CD8-positive, alpha-beta memory T cell (primary cell): ENCODE measurements at places on chromosomes 4 and X. TPM values are rescaled to one million over a fixed set of nuclear protein-coding genes. Genes with fewer than 3 reads are reported as not detected.

RTL9 gene
- total RNA-seq, result not detected

ZIC3 gene
- not detected for total RNA-seq

BST1 gene
- total RNA-seq, result 0.48 TPM

ODAPH gene
- not detected for total RNA-seq

SOX3 gene
- not detected for total RNA-seq

KIF4A gene
- 16.5 TPM for total RNA-seq

SOD3 gene
- total RNA-seq, result not detected

TRPC5OS gene
- total RNA-seq, result not detected

FSTL5 gene
- not detected for total RNA-seq

CACNA1F gene
- total RNA-seq, result 0.24 TPM

SMIM43 gene
- 0.47 TPM for total RNA-seq

- no peaks in the 10 kb centered on the region for H3K4me1 ChIP-seq
- DNase-seq, result no peak
- no peaks in the 10 kb centered on the region for H3K27me3 ChIP-seq
- no peak overlapping the region for H3K4me3 ChIP-seq
- no peak overlapping the region for H3K27ac ChIP-seq
Measured at GRCh38 chr4:52877694-52878093, 15.6 kb downstream of the RASL11B start.

DNA sequence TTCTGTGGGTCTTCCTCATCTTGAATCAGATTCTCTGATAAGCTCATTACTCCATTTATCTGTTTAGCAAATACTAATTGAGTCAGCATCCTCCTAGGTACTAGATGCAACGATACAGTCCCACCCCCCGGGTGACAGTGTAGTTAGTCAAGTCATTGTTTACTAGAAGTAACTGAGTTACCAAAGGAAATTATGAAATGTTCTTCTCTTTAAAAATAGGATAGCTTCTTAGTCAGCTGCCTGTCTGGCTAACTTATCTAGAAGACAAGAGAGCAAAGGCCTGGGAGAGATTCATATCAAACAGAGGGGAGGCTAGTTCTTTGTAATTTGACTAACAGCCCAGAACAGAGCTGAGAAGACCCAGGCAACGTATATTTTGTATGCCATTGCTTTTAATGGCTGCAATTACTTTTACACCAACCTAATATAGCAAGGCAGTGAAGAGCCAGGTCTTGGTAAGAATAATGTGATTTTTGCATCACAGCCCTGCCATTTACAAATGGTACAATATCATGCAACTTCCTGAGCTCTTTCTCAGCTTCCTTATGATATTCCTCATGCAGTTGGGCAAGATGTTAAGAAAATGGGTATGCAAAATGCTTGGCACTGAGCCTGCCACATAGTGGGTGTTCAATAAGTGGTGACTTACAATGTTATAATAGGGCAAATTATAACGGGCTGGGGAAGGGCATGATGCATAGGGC is 149.9 kb downstream of the CHIC2 start:
- H3K27me3 ChIP-seq, result no peaks in the 10 kb centered on the region
- DNase-seq, result no peak
- H3K4me3 ChIP-seq, result no peak overlapping the region
- H3K4me1 ChIP-seq, result no peaks in the 10 kb centered on the region
- no peak overlapping the region for H3K27ac ChIP-seq
- H3K36me3 ChIP-seq, result no peaks in the 10 kb centered on the region

DNA sequence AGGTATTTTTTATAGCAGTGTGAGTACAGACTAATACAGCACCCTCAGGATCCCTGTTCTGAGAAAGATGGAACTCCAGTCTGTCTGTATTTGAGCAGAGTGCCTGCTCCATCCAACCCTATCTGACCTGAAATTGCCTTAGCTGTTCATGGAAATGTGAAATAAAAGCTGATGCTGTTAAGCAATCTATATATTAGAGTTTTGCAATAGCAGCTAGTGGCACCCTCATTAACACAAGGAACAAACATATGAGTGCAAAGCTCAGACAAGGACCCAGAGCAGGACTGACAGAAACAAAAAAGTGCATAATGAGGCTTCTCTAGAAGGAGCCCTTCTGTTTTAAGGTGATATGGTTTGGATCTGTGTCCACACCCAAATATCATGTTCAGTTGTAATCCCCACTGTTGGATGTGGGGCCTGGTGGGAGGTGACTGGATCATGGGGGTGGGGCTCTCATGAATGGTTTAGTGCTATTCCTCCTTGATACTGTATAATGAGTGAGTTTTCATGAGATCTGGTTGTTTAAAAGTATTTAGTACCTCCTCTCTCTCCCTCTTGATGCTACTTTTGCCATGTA is 272.9 kb upstream of the KLF3 start:
- no peak overlapping the region for H3K4me3 ChIP-seq
- peaks cover 1% of the 10 kb centered on the region for H3K4me1 ChIP-seq
- no peaks in the 10 kb centered on the region for H3K36me3 ChIP-seq
- no peak overlapping the region for H3K27ac ChIP-seq
- DNase-seq, result no peak

DNA sequence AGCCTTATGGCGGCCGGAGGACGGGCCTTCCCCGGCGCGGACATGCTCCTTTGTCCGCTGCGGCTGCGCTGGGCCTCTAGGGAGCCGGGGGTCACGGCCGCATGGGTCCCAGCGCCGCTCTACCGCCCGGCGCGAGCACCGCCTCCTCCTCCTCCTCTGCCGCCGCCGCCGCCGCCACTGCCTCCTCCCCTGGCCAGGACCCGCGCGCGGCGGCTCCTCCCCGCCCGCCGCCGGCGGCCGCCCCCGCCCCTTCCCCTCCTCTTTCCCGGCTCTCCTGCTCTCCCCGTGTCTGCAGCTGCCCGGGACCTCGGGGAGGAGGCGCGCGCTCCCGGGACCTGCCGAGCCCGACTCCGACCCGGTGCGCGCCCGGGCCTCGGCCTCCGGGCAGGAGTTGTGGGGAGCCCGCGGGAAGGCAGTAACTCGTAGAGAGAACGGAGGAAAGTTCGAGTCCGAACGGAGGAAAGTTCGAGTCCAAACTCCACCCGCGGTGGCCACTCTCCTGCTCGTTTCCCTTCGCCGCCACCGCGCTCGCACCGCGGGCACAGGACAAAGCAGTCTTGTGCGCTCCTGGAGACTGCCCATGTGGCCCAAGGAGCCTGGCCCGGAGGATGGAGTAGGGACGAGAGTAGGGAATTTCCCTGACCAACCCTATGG is at the start of gene ADGRA3:
TSS of gene ADGRA3 (minus strand) at position 179 of the 654 bp plus-strand sequence. CDS start 282 bp downstream, outside the sequence.
- no peaks in the 10 kb centered on the region for H3K36me3 ChIP-seq
- no peak within 1 kb of the TSS for H3K27ac ChIP-seq
- H3K4me1 ChIP-seq, result peaks cover 3% of the 10 kb centered on the region
- peak within 1 kb of the TSS; percentile 60 for H3K4me3 ChIP-seq
- H3K27me3 ChIP-seq, result no peaks in the 10 kb centered on the region

GRCh38 chr4:17939054-17939453 is 82.5 kb downstream of the LCORL start:
- no peaks in the 10 kb centered on the region for H3K36me3 ChIP-seq
- no peak overlapping the region for H3K4me3 ChIP-seq
- no peaks in the 10 kb centered on the region for H3K27me3 ChIP-seq
- H3K27ac ChIP-seq, result no peak overlapping the region

DNA sequence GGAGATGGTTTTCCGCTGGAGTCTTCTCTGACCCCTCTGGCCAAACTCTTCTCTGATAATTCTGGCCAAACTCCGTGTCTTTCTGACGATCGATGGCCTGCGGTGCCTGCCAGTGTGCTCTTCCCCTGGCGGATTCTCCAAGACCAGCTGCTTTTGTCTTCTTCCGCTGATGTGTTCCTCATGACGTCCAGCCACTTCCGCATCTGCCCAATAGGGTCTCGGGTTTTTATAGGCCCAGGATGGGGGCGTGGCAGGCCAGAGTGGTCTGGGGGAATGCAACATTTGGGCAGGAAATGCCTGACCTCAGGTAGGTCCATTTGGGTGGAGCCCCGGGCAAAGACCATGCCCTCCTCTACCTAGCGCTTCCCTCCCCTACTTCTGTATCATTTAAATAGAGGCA is 1542.1 kb downstream of the STIM2 start:
- H3K36me3 ChIP-seq, result no peaks in the 10 kb centered on the region
- no peaks in the 10 kb centered on the region for H3K27me3 ChIP-seq
- no peak overlapping the region for H3K27ac ChIP-seq
- no peak overlapping the region for H3K4me3 ChIP-seq

DNA sequence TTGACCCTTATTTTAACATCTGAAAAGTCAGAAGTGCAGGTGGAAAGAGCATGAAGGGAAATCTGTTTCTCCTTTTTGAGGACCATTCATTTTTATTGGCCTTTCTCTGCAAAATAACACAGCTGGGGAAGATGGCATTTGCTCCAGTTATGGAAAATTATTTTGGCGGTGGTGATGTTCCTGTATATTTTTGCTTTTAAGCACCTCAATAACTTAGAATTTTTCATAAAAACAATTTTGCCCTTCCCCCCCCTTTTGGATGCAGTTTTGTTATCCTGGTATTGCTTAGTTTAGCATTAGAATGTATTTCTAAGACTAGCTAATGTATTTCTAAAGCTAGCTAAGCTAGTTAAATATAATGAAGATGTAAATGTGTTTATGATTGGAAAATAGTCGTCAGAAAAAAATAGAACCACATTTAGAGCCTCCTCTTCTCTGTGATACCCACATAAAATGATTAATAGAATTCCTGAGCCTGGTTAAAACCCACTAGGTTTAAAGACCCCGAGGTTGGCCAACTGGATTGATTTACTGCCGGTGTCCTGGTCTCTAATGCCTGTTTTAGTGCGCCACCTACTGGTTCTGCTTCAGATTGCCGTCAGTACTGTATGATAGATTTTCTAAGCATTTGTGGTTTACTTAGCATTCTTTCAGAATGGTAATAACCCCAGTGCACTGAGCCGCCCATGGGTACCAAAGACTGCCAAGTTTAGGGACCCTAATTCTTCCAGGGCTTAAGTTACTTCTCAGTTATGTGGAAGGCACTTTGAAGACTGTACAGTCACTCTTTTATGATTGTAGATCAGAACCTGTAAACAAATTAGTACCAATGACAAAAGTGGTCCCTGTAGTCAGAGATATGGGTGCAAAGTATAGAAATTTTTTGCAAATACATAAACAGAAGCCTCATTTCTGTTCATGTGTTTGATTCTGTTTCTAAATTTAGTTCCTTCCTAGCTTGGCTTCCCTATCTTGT is 11.4 kb downstream of the KLF3 start:
- H3K36me3 ChIP-seq, result no peaks in the 10 kb centered on the region
- H3K4me1 ChIP-seq, result peaks cover 88% of the 10 kb centered on the region
- H3K4me3 ChIP-seq, result peak overlapping the region; percentile 26
- DNase-seq, result peak; percentile 78
- no peak overlapping the region for H3K27ac ChIP-seq

DNA sequence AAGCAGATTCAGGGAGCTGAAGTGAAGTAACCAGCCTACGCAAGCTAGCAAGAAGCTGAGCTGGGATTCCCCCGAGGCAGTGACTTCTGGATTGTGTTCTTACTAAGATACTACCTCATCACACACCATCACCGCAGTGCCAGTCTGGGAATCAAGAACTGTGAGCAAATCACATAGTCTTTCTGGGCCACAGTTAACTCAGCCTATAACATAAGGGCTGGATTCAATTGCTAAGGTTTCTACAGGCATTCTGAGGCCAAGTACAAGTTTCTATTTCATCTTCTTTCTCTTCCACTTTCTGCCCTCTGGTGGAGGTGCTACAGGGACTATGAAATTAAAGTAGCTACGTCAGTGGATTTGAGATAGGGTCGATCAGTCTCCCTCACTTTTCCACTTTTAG is 1.4 kb upstream of the CORIN start:
- H3K27ac ChIP-seq, result no peak overlapping the region
- no peaks in the 10 kb centered on the region for H3K36me3 ChIP-seq
- H3K27me3 ChIP-seq, result no peaks in the 10 kb centered on the region
- H3K4me3 ChIP-seq, result no peak overlapping the region
- no peak for DNase-seq

- no peak overlapping the region for H3K27ac ChIP-seq
- H3K36me3 ChIP-seq, result no peaks in the 10 kb centered on the region
- H3K4me1 ChIP-seq, result no peaks in the 10 kb centered on the region
- no peak for DNase-seq
- no peaks in the 10 kb centered on the region for H3K27me3 ChIP-seq
Measured at GRCh38 chr4:156623376-156623775, 348.2 kb downstream of the PDGFC start.

DNA sequence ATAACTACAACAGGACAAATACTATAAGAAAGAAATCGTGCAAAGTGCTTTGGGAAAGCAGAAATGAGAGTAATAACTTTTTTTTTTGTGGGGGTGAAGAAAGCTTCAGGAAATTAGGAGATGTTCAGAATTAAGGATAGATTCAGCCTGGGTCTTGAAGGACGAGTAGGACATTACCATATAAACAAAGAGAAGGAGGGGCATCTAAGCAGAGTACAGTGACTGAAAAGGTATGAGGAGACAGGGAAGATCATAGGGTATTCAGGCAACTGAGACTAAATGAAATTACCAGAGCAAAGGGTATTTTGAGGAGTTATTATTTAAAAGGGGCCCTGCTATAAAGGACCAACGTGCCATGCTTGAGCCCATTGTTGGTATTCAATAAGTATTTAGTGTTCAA is 3.1 kb upstream of the STAP1 start:
- no peaks in the 10 kb centered on the region for H3K36me3 ChIP-seq
- H3K4me1 ChIP-seq, result peaks cover 8% of the 10 kb centered on the region
- H3K27me3 ChIP-seq, result no peaks in the 10 kb centered on the region
- no peak overlapping the region for H3K4me3 ChIP-seq

- no peak overlapping the region for H3K27ac ChIP-seq
- H3K4me1 ChIP-seq, result peaks cover 4% of the 10 kb centered on the region
- no peaks in the 10 kb centered on the region for H3K27me3 ChIP-seq
- DNase-seq, result peak; percentile 82
- H3K36me3 ChIP-seq, result no peaks in the 10 kb centered on the region
Measured at GRCh38 chr4:112321776-112322684, 24.9 kb downstream of the ALPK1 start.

GRCh38 chr4:161342881-161343568 is 820.8 kb downstream of the FSTL5 start:
- no peaks in the 10 kb centered on the region for H3K4me1 ChIP-seq
- H3K36me3 ChIP-seq, result no peaks in the 10 kb centered on the region
- DNase-seq, result no peak
- H3K4me3 ChIP-seq, result no peak overlapping the region

- no peaks in the 10 kb centered on the region for H3K27me3 ChIP-seq
- no peak for DNase-seq
- no peaks in the 10 kb centered on the region for H3K4me1 ChIP-seq
Measured at GRCh38 chr4:89048906-89049601, 7.9 kb downstream of the FAM13A start.

DNA sequence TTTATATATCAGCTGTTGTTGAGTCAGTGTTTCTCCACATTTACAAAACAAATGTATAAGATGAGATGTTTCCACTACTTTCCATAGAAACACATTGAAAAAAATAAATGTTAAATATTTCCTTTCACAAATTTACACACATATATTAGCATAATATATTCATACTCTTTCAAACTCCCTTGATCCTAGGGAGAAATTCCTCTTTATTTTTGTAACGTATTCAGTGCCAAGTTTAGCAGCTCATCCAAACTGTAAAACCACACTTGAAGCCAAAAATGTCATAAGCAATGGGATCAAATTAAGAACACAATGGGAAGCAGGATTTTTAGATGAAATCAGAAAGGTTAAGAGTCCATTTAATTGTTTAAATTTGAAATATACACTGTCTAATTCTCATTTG is 381.1 kb upstream of the MAD2L1 start:
- DNase-seq, result no peak
- no peaks in the 10 kb centered on the region for H3K4me1 ChIP-seq
- H3K36me3 ChIP-seq, result no peaks in the 10 kb centered on the region
- H3K27me3 ChIP-seq, result no peaks in the 10 kb centered on the region
- no peak overlapping the region for H3K4me3 ChIP-seq
